ENCODE measurements at places on chromosomes 2 and 18. TPM values are rescaled to one million over a fixed set of nuclear protein-coding genes. Genes with fewer than 3 reads are reported as not detected.

- no peaks in the 10 kb centered on the region for H3K27me3 ChIP-seq
- DNase-seq: no peak
- no peak overlapping the region for H3K4me3 ChIP-seq
- no peaks in the 10 kb centered on the region for H3K36me3 ChIP-seq
- peaks cover 3% of the 10 kb centered on the region for H3K4me1 ChIP-seq
These were observed 107.3 kb downstream of the MTCL1 start for GRCh38 chr18:8812631-8813030.

DNA sequence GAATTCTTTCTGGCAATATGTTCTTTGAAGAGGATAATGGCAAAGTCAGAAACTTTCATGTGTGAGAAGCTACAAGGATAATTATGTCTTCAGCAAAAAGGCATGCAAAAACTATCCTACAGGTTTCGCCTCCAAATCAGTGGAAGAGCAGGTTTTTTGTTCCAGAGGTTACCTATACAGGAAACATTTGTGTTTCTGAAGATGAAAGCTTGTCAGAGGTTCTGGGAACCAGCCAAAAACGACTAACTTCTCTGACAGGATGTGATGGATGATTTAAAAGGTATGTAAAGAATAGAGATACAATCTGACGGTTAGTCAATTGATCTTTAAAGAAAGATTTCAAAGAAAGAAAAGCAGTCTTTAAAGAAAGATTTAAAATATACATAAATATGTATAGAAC, 37.6 kb downstream of the RND3 start:
- no peak overlapping the region for H3K27ac ChIP-seq
- H3K4me3 ChIP-seq: no peak overlapping the region
- H3K36me3 ChIP-seq: no peaks in the 10 kb centered on the region
- H3K27me3 ChIP-seq: no peaks in the 10 kb centered on the region
- no peak for DNase-seq

DNA sequence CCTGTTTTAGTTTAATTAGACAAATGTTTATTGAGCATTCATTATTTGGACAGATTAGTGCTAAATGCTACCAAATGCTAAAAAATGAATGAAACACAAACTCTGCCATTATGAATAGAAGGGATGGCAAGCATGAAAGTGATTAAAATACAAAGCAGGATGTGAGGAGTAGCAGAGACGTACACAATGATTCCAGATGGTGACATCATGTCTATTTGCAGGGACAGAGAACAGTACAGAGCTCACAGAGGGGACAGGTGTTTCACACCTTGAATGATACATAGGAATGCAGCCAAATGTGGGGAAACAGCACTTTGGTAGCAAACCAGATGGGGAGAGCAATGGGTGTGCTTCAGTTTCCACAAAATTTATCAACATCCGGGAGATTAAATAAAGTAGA, 76.3 kb downstream of the CD226 start:
- no peak overlapping the region for H3K27ac ChIP-seq
- H3K36me3 ChIP-seq: no peaks in the 10 kb centered on the region
- no peak for DNase-seq
- no peaks in the 10 kb centered on the region for H3K4me1 ChIP-seq

DNA sequence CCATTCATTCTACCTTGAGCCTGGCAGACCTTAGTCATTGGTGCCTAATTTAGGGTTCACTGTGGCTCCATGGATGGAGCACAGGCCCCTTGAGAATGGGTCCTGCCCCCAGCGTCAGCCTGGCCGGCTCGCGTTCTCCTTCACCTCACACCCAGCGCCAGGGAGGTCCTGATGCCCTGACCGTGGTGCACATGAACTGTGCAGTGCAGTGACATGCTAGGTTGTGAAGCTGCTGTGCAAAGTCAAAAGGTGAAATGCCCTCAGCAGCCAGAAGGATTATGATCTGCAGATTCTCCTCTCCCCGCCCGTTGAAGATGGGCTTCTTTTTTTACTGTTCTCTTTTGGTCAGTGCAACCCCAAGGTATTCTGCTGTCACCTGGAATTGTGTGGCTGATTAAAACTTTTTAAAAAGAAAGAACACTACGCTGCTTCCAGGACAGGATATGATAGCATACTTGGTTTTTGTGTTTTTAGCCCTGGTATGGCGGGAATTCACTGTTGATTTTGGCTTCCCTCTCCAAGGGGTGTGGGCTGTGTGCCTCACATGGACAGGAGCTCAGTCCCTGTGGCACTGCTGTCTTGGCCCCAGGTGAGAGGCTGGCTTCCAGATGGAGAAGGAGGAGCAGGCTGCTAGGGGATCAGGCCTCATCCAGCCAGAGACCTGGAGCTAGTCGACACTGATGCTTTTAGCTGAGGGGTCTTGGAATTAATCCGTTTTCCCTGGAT, 49.4 kb upstream of the MCFD2 start:
- no peaks in the 10 kb centered on the region for H3K4me1 ChIP-seq
- no peaks in the 10 kb centered on the region for H3K36me3 ChIP-seq
- no peak overlapping the region for H3K27ac ChIP-seq
- DNase-seq: no peak

GRCh38 chr2:106851881-106852501, 34.0 kb downstream of the ST6GAL2 start:
- H3K4me3 ChIP-seq: no peak overlapping the region
- no peaks in the 10 kb centered on the region for H3K27me3 ChIP-seq
- no peaks in the 10 kb centered on the region for H3K36me3 ChIP-seq
- no peaks in the 10 kb centered on the region for H3K4me1 ChIP-seq
- no peak overlapping the region for H3K27ac ChIP-seq

GRCh38 chr2:149225446-149225845, 104.9 kb upstream of the LYPD6 start:
- H3K4me3 ChIP-seq: no peak overlapping the region
- no peaks in the 10 kb centered on the region for H3K27me3 ChIP-seq
- H3K4me1 ChIP-seq: no peaks in the 10 kb centered on the region
- no peak overlapping the region for H3K27ac ChIP-seq
- H3K36me3 ChIP-seq: no peaks in the 10 kb centered on the region
- DNase-seq: no peak

- no peaks in the 10 kb centered on the region for H3K4me1 ChIP-seq
- H3K4me3 ChIP-seq: no peak overlapping the region
- no peak for DNase-seq
- H3K36me3 ChIP-seq: no peaks in the 10 kb centered on the region
These were observed 39.2 kb upstream of the LRRC30 start for GRCh38 chr18:7191736-7192135.

- no peak for DNase-seq
- no peaks in the 10 kb centered on the region for H3K4me1 ChIP-seq
- no peaks in the 10 kb centered on the region for H3K27me3 ChIP-seq
- H3K4me3 ChIP-seq: no peak overlapping the region
- no peak overlapping the region for H3K27ac ChIP-seq
These were observed 99.4 kb downstream of the FTCDNL1 start for GRCh38 chr2:199751492-199752120.

DNA sequence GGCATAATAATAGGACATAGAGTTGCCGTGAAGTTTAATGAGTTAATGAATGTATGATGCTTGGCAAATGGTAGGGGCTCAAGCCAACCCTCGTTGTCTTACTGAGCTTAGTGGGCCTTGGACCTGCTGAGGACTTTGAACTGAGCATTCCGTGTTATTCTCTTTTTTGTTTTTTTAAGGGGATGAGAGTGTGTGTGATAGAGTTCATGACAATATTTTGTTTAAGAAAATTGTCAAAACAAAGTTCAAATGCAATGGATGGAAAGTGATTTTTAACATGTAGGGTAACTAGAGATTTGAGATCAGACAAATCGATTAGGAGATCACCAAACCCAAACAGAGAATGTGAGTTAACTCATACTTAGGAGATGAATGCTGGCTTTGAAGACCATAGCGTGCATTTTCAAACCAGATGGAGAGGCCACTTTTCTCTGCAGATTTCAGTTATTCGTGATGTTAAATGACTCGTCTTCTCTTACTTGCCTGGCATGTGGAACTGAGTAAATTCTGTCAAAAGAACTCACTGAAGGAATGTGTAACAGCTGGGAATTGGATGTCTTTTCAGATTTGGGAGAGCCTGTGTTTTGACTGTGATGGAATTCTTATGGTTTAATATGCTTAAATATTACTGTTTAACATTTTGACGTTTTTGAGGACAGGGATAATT, 88.7 kb downstream of the NEDD4L start:
- no peak overlapping the region for H3K4me3 ChIP-seq
- no peak for DNase-seq

- H3K27me3 ChIP-seq: no peaks in the 10 kb centered on the region
- DNase-seq: no peak
- no peak overlapping the region for H3K4me3 ChIP-seq
- H3K27ac ChIP-seq: no peak overlapping the region
- H3K36me3 ChIP-seq: no peaks in the 10 kb centered on the region
- no peaks in the 10 kb centered on the region for H3K4me1 ChIP-seq
These were observed 253.3 kb upstream of the TCF4 start for GRCh38 chr18:55841314-55841713.

GRCh38 chr2:18976168-18976961, 382.1 kb downstream of the OSR1 start:
- no peaks in the 10 kb centered on the region for H3K4me1 ChIP-seq
- DNase-seq: no peak
- H3K4me3 ChIP-seq: no peak overlapping the region
- no peaks in the 10 kb centered on the region for H3K27me3 ChIP-seq
- H3K36me3 ChIP-seq: no peaks in the 10 kb centered on the region

GRCh38 chr18:50138181-50139064, 56.5 kb downstream of the MYO5B start:
- no peaks in the 10 kb centered on the region for H3K36me3 ChIP-seq
- no peak overlapping the region for H3K27ac ChIP-seq
- H3K27me3 ChIP-seq: no peaks in the 10 kb centered on the region
- no peaks in the 10 kb centered on the region for H3K4me1 ChIP-seq

DNA sequence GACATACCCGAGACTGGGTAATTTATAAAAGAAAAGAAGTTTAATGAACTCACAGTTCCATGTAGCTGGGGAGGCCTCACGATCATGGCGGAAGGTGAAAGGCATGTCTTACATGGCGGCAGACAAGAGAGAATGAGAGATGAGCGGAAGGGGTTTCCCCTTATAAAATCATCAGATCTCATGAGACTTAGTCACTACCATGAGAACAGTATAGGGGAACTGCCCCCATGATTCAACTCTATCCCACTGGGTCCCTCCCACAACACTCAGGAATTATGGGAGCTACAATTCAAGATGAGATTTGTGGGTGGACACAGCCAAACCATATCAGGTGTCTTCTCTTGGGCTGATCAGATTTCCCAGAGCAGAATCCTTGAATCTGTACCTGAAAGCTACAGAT, 617.3 kb upstream of the ID2 start:
- H3K4me3 ChIP-seq: no peak overlapping the region
- no peaks in the 10 kb centered on the region for H3K36me3 ChIP-seq
- DNase-seq: no peak
- no peak overlapping the region for H3K27ac ChIP-seq
- no peaks in the 10 kb centered on the region for H3K27me3 ChIP-seq

- no peak overlapping the region for H3K4me3 ChIP-seq
- DNase-seq: no peak
- no peak overlapping the region for H3K27ac ChIP-seq
- H3K4me1 ChIP-seq: no peaks in the 10 kb centered on the region
- no peaks in the 10 kb centered on the region for H3K27me3 ChIP-seq
- H3K36me3 ChIP-seq: no peaks in the 10 kb centered on the region
These were observed 64.8 kb downstream of the BCL2L11 start for GRCh38 chr2:111185361-111186022.

GRCh38 chr2:191434072-191434471, 188.9 kb downstream of the MYO1B start:
- no peaks in the 10 kb centered on the region for H3K36me3 ChIP-seq
- no peaks in the 10 kb centered on the region for H3K27me3 ChIP-seq
- no peak overlapping the region for H3K4me3 ChIP-seq
- H3K27ac ChIP-seq: no peak overlapping the region
- no peaks in the 10 kb centered on the region for H3K4me1 ChIP-seq
- DNase-seq: no peak

- H3K4me3 ChIP-seq: no peak overlapping the region
- no peaks in the 10 kb centered on the region for H3K36me3 ChIP-seq
- H3K27me3 ChIP-seq: no peaks in the 10 kb centered on the region
These were observed 317.6 kb downstream of the LNPK start for GRCh38 chr2:175684466-175684865.

DNA sequence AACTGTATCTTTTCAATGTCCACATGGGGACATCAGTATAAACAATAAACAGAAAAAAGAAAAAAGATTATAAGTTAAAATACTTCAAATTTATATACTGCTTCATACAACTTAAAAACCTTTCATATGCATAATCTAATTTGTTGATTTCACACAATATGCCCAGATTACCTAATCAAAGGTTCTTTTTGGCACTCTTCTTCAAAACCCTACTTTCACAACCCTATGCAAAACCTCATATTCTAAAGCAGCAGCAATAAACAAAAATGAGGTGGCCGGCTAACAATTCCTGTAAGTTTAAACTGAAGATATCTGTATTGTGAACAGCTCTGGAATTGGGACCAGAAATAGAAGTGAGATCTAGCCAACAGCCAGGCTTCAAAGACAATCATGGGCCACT, 28.6 kb downstream of the STK17B start:
- peak overlapping the region; percentile 56 for H3K27ac ChIP-seq
- H3K4me1 ChIP-seq: peaks cover 45% of the 10 kb centered on the region
- peaks cover 34% of the 10 kb centered on the region for H3K36me3 ChIP-seq
- H3K4me3 ChIP-seq: no peak overlapping the region
- peak; percentile 5 for DNase-seq

DNA sequence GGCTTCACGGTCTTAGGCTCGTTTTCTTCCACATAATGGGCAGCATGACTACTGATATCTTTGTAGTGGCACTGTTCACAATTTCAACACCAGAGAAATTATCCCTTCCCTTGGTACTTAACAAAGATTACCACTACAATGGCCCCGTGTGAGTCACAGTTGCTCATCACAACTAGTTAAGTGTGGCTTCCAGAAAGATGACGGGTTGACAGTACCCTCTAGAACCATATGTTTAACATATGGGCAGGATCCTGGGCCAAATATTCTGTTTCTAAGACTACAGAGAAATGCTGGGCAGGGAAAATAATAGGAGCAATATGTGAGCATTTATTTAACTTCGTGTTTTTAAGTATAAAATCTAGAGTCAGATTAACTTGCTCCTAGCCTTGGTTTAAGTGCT, 780.1 kb upstream of the LINC00305 start:
- H3K4me1 ChIP-seq: no peaks in the 10 kb centered on the region
- no peak overlapping the region for H3K4me3 ChIP-seq
- DNase-seq: no peak

DNA sequence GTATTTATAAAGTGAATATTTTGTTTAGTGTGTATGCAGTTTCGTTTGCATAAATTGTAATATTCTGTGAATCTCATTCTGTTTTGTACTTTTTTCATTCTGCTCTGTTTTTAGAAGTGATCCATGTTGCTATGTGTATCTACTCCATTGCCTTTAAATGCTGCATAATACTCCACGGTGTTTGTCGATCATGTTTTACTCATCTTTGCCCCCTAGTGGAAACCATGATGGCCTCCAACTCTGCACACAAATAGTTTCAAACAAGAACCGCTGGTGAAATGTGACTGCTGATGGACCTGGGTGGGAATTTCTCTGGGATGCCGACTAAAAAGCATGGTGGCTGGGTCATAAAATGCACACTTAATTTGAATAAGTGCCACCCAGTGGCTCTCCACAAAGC, 32.0 kb upstream of the SKOR2 start:
- no peaks in the 10 kb centered on the region for H3K27me3 ChIP-seq
- DNase-seq: no peak
- no peaks in the 10 kb centered on the region for H3K4me1 ChIP-seq
- H3K27ac ChIP-seq: no peak overlapping the region
- H3K36me3 ChIP-seq: no peaks in the 10 kb centered on the region

Gene FAM228A
- not detected for polyA plus RNA-seq

Gene APLF
- polyA plus RNA-seq: 1.4 TPM

Gene CHRNG
- 0.10 TPM for polyA plus RNA-seq

Gene CPS1
- polyA plus RNA-seq: not detected

Gene SP110
- 101 TPM for polyA plus RNA-seq

Gene TMEM150A
- polyA plus RNA-seq: 11.1 TPM

Gene ACOXL
- polyA plus RNA-seq: not detected

Gene RAX
- polyA plus RNA-seq: not detected

Data from naive thymus-derived CD4-positive, alpha-beta T cell (primary cell).